ENCODE measurements at places on chromosomes 1 and 21. TPM values are rescaled to one million over a fixed set of nuclear protein-coding genes. Genes with fewer than 3 reads are reported as not detected.

CD1D gene
- 33.5 TPM for total RNA-seq

TLR5 gene
- total RNA-seq: 3.5 TPM

FAAH gene
- total RNA-seq: 10.9 TPM

DNA sequence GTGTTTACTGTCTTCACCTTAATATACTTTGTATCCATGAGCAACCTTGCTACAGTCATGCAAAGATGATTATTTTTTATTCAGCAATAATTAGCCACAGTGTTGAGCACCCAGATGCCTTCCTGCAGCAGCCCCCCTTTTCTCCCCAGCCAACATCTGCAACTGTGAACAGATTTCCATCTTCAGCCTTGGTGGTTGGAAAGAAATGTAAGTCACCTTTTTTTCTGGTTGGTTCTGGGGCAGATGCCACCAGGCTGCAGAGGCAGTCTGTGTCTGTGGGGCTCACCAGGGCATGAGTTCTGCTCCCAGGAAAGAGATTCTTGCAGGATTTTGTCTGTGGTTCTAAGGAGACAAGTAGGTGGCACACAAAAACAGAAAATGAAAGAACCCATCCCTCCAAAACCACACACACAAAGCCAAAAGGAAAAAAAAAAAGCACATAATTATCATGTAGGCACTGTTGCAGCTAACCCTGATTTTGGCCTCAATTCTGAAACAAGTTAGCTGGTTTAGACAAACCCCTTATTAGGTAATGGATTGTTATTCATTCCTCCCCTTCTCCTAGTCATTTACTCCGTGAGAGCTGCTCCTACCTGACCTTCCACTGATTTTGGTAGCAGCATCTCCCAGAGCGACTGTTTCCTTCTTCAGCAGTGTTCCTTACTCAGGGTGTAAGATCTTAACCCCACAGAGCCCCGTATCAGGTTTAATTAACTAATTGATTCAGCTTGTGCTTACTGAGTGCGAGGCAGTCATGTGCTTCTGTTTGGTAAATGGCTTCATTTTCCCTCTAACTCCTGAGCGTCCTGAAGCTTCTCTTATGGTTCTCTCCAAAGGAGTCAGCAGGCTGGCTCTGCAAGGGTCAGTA, 36.5 kb downstream of the GALNT2 start:
- no peak for DNase-seq

- DNase-seq: peak; percentile 88
These were observed at the start of gene GNL2 for GRCh38 chr1:37595440-37596181. GNL2 (minus strand) TSS chr1:37595937; CDS start chr1:37595822, 115 bp downstream.

GRCh38 chr1:229479660-229480399, 28.3 kb downstream of the NUP133 start:
- no peak for DNase-seq

- DNase-seq: no peak
These were observed 13.3 kb downstream of the SCNN1D start for GRCh38 chr1:1293263-1294249.

DNA sequence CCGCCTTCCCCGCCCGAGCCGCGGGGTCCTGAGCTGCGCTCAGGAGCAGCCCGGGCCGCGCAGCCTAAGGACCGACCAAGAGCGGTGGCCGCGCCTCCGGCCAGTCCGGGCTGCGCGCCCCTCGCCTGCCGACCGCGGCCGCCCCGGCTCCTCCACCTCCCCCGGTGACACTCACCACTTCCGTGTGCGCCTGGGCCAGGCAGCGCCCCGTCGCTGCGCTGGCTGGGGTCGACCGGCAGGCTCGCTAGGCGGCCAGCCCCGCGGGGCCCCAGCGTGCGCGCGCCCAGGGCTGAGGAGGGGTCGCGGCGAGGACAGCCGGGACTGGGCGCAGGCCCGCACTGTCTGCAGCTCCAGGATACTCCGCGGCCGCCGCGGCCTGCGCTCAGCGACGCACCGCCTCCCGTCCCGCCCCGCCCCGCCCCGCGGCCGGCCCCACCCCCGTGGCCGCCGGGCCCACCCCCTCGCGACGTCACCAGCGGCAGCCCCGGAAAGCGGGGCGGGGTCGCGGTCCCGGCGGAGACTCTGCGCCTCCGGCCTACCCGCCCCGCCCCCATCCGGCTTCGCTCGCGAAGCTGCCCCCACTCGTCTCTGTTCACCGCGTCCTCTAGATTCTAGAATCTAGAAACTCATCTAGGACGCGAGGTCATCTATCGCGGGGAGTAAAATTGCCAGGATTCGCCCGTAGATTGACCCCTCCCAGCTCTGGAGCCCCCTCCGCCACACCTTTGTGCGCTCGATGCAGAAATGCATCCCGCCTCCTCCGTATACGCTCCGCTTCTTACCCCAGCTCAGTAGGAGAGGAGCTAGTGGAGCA, at the start of gene JAK1:
Gene JAK1, minus strand, starts transcription at position 392 of the 814 bp plus-strand sequence. CDS start 80,285 bp downstream, outside the sequence.
- DNase-seq: peak; percentile 75

DNA sequence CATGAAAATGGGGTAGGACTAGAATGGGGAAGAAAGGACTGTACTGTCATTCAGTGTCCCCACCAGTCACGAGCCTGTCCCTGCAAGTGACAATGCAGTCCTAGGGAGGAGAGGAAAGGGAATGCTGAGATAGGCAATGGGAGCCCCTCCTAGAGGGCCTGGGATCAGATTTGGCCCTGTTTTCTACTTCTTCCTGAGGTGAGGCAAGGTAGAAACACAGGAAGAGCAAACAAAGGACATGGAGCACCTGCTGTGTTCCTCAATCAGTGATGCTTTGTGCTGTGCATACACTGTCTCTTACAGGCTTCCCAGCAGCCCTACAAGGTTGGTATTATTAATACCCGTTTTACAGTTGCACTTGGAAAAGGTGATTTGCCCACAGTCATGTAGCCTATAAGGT, 6.1 kb downstream of the FABP3 start:
- DNase-seq: no peak

GRCh38 chr1:237235091-237235490, 193.1 kb downstream of the RYR2 start:
- DNase-seq: no peak

DNA sequence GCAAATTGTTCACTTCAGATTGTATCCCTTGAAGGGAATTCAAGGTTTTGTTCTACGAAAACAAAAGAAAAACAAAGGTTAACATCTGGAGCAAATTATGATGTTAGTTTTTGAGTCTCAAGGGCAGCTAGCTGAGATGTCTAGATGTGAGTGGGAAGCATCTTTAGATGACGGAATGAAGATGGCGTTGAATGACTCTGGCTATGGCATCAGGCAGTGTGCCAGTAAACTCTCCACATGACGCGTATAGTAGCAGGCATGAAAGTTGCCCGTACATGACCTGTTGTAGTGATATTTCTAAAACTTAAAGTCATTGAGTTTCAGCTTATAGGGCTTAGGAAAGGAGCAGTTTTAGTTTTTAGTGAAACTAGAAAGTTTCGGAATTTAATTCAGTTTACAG, 12.3 kb upstream of the SDC3 start:
- DNase-seq: no peak

DNA sequence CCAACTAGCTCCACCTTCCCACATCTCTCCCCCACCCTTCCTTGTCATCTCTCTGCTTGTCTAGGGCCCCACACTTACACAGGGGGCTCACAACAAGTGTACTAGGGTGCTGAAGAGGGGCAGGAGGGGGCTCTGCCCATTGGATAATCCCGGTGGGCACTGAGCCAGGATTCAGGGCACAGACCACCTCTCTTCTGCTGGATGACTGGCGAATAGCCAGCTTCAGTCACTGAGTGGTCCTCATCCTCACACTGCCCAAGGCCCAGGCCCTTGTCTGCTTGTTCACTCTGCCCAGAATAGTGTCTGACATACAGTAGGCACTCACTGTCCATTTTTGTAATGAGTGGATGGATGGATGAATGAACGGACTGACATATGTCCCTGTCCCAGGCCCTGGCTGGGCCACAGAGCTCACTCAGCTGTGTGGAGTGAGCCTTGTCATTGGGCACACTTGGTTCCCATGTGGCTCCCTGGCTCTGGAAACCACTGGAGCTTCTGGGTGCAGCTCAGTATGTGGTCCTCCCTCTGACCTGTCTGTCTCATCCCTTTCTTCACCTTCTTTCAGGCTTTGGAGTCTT, 36.6 kb downstream of the FOXO6 start:
- no peak for DNase-seq

GRCh38 chr1:194309269-194309668, 1122.9 kb upstream of the B3GALT2 start:
- no peak for DNase-seq

- DNase-seq: no peak
These were observed 14.3 kb downstream of the TRIM11 start for GRCh38 chr1:228392111-228392936.

DNA sequence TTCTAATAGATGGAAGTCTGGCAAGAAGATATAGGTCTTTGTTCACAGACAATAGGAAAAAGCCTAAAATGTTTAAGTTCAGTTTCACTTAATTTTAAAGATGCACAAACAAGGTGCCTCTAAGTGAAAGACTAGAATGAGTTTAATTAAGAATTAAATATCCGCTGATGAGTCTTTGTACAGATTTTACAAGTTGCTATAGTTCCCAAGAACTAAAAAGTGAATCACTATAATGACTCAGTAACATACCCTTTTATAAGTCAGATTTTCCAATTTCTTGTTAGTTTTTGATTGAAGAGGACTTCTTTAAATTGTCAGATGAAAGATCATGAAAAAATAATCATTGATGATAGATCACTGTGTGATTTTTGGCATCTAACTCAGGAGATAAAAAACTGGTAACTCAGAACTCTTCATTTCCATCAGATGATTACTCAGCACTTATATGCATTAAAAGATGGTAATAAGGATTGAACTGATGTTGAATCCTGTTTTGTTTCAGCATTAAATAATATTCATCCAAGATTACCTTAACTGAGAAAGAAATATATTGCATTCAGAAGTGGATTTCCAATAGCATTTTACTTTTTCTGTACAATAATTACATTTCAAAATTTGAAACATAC, 59.0 kb upstream of the ST6GALNAC3 start:
- DNase-seq: no peak

GRCh38 chr21:15706696-15707095, 23.1 kb upstream of the USP25 start:
- no peak for DNase-seq

DNA sequence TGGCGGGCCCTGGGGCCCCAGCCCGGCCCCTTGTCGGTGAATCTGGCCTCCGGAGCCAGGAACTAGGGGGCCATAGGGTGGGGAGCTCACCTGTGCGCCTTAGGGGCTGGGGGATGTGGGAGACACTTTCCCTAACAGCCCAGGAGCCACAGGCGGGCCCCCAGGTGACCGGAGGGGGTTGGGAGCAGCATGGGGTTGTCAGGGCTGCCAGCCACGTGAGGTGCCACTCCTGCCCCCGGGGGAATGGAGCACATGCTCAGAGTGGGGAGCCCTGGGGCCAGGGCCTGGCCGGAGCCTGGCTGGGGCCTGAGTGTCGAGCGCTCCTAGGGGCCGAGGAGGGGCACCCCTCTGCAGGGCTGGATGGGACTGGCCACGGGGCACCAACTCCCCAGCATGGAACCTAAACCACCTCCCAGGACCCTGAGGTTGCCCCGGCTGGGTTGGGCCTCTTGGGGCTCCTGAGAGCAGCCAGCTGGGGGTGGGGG, 19.9 kb downstream of the PRXL2B start:
- no peak for DNase-seq

DNA sequence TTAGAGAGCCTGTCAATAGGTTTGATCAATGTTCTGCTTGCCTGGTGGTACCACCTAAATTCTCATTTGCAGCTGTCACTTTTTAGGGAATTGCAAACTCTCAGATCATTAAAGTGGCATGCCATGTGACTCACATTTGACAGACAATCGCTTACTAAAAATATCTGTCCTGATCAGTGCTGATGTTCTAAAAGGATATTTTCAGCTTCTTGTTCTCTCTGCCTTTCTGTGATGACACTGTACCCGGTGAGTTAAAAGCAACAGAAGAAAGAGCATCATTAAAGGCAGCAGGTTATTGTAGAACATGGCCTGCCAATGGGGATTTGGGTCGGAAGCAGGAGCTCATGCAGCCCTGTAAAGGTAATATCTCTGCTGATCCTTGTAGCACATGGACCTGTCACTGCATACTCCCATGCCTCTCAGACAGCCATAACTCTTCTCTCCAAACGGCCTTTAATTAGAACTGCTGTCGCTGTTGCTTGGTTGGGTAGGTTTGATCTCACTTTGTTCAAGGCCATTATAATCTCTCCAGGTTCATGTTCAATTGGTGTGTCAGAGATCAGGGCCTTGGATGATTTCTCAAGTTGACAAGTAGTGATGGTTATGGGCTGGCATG, 441.3 kb upstream of the DEPDC1 start:
- DNase-seq: no peak

GRCh38 chr1:180291004-180291403, 60.9 kb downstream of the LHX4 start:
- no peak for DNase-seq
